SK-N-DZ (cell line): ENCODE measurements at places on chromosomes 13 and 19.

- DNase-seq: no peak
Measured at GRCh38 chr19:7676376-7676775, 514 bp upstream of the MCEMP1 start.

- DNase-seq: no peak
Measured at GRCh38 chr19:3673506-3674439, 26.5 kb downstream of the PIP5K1C start.

- DNase-seq: no peak
Measured at GRCh38 chr13:79382545-79383275, 23.3 kb downstream of the RBM26 start.

DNA sequence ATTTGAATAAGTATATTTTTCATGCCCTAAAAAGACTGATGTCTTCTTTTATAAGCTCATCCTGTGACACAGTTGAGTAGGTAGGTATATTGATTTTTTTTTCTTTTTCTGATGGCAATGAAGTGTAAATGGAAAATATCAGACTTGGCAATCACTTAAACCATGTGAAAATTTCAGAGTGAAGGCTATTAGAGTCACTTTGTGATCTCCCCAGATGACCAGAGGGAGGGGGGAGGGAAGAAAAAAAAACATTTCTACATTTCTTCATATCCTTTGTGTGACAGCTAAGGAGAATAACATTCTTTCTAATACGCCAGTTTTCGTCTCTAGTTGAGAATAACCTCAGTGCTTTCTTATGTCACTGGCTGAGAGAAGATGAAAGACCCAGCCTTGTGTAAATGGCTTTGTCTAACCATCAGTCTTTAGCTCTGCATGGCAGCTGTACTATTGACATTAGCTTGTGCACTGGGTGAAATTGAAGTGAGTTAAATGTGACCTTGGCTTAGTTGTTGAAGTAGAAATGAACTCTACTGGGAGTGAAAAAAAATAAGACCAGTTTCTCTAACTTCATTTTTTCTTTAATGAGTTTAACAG is 332.1 kb upstream of the DACH1 start:
- DNase-seq: peak; percentile 24

DNA sequence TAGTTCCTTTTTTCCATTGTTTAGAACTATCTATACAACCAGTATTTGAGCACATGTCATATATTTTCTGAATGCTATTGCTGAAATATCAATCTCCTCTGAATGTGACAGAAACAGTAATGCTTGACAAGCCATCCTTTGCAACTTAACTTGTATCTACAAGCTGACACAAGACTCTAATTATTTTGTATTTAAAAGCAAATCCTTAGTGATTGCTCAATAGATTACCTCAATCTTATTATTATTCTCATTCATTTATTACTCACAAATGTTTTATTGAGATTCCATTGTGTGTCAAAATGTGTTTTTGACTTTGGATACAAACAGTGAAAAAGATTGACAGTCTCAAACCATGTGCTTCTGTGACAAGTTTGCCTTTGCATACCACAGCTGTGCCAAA is 787.8 kb upstream of the PRR20A start:
- no peak for DNase-seq

GRCh38 chr19:49643466-49643865 is 1.5 kb downstream of the SCAF1 start:
- DNase-seq: no peak

GRCh38 chr19:19214892-19215291 is 3.1 kb downstream of the NCAN start:
- no peak for DNase-seq

GRCh38 chr19:47650700-47651099 is 41.8 kb downstream of the BICRA start:
- DNase-seq: no peak

- DNase-seq: no peak
Measured at GRCh38 chr13:72931311-72931710, 127.5 kb upstream of the KLF5 start.

DNA sequence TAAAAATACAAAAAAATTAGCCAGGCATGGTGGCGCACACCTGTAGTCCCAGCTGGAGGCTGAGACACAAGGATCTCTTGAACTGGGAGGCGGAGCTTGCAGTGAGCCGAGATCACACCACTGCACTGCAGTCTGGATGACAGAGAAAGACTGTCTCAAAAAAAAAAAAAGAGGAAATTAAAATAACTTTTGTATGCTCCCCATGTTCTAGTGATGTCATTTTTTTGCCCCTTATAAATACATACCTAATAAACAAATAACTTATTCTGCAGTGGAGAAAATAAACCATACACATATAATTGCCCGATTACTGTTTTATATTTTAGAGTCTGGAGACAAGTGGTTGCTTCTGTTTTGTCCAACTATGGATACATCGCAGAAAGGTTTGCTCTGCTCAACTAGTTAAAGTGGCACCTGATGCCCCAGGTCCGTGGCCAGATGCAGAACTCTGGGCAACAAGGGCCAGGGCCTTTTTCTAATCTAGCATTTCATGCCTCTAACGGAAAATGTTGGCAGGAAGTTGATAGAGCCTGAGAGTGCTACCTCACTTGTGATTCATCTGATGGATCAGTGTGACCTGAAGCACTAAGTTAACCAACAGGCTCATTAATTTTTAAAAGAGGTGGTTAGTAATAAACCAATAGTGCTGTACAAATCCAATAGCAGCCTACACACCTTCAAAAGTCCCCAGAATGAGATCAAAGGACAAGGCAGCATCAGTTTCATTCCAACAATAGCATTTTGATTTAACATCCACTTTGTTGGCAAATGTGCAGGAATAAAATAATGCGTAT is 18.8 kb downstream of the UBE2L5 start:
- no peak for DNase-seq

DNA sequence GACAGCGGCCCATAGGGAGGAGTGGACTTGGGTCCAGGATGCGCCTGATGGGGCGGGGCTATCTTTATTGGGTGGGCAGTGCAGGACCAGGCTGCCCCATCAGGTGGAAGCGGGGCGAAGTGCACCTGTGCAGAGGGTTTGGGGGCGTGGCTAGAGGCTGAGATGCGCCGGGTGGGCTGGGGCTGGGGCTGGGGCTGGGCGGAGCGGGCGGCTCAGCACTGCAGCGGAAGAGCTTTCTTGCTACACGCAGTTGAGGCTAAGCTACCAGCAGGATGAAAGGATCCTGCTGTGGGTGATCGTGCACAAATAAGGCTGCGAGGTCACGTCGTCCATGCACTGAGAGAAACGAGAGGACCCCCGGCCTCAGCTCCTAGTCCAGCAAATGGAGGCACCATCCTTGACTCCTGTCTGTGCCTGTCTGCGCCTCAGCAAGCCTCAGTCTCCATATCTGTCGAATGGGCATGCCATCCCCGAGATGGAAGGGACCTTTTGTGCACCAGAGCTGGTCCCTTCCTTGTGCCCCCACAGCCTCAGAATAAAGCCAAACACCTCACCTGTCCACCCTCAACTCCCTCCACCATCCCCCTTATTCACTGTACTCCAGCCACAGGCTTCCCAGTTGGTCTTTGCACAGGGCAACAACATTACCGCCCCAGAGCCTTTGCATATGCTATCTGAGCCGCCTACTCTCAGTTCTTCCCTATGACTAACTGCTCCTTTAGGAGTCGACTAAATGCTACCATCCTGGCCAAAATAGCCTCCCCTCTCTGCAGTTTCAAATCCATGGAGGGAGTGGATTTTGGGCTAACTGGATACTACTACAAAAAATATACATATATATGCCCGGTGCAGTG is 21.0 kb upstream of the HOMER3 start:
- DNase-seq: no peak

DNA sequence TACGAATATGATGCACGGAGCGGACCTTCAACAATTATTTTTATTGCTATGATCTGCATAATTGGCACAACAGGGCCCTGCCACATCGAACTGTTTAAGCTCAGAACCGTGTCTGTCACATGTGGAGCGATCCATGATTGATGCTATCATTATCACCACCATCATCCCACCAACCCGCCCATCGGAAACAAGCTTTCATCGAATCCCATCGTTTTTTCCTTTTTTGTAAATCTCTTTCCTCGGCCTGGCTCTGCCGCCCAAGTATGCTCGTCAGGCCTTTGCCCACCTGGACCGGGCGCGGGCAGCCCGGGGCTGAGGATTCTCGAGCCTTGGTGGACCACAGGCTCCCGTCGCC is 533 bp upstream of the DCAF15 start:
- no peak for DNase-seq

GRCh38 chr13:105936816-105937215 is 598.6 kb downstream of the EFNB2 start:
- no peak for DNase-seq

- no peak for DNase-seq
Measured at GRCh38 chr13:109154966-109155761, 525.8 kb downstream of the MYO16 start.

GRCh38 chr19:12287958-12288500 is 6.7 kb downstream of the ZNF44 start:
- DNase-seq: no peak

DNA sequence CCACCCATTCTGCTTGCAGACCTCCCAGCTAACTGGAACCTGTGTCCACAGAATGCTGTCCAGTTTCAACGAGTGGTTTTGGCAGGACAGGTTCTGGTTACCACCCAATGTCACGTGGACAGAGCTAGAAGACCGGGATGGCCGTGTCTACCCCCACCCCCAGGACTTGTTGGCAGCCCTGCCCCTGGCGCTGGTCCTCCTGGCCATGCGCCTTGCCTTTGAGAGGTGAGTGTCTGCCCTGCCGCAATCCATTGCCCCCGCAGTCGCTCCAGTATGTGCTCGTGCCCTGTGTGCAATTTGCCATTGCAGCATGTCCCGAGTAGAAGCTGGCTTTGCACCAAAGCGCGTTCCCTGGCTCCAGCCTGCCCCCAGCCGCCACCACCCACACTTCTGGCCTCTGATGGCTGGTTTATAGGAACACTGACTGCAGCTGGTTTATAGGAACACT is 41.9 kb downstream of the CERS4 start:
- DNase-seq: no peak

GRCh38 chr19:11581740-11582139 is 4.3 kb upstream of the ACP5 start:
- DNase-seq: no peak

- no peak for DNase-seq
Measured at GRCh38 chr13:30923418-30923817, 9.0 kb upstream of the TEX26 start.

- no peak for DNase-seq
Measured at GRCh38 chr13:38519229-38519911, 167.5 kb upstream of the FREM2 start.

DNA sequence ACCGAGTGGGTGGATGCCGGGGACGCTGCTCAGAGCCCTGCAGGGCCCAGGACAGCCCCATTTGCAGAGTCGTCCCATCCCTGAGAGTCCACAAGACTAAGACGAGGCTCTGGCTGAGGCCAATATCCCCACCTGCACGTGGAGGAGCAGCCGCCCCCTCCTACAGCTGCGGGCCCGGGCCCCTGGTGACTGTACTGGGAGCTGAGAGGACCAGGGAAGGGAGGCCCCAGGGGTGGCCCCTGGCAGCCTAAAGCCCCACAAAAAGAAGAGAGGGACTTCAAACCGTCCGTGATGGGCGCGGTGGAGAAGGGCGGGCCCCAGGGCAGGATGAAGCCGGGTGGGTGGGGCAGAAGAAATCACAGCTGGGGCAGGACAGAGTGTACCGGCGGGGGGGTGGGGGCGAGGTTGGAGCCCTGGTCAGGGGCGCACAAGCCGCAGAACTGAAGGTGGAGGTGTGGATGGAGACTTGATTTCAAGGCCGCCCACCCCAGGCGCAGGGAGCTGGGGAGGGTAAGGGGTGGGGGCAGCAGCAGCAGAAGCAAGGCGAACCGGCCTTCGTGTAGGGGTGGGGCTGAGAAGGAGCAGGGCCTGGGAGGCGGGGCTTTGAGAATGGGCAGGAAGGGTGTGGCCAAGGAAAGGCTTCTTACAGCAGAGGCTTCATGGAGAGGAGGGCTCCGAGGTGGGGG is 12.9 kb downstream of the CFD start:
- peak; percentile 62 for DNase-seq

GRCh38 chr13:114269281-114269770 is 12.1 kb upstream of the UPF3A start:
- no peak for DNase-seq

- DNase-seq: no peak
Measured at GRCh38 chr19:1237754-1238368, at the start of gene CBARP. Gene CBARP, minus strand, starts transcription at chr19:1238005. Its CDS starts 1,905 bp downstream, at chr19:1236100.

- DNase-seq: no peak
Measured at GRCh38 chr13:80821466-80821865, 480.5 kb upstream of the SPRY2 start.

GRCh38 chr19:29705706-29706105 is 9.4 kb downstream of the C19orf12 start:
- DNase-seq: no peak

DNA sequence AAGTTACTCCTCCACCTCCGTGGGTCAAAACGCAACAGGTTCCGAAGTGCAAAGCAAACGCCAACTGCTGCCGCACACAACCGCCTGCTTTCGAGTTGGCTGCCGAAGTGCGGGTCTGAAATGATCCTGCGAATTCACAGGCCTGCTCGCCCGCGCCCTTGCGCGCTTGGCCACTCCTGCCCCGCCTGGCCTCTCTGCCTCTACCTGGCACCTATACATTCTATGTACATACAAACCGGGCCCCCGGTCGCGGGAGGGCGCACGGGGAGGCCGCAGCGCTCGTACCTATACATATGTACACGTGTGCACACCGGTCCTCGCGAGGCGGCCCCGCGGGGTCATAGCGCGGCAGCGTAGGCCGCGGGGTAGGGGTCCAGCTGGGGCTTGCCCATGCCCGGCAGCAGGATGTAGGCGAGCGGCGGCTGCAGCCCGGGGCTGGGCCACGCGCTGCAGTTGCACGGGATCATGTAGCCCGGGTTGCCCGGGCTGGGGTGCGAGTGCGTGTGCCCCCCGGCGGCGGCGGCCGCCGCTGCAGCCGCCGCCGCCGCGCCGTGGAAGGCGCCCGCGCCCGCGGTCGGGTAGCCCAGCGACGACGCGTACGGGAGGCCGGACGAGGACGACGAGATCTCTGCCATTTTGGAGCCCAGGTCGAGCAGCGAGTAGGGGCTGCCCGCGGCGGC is 1.3 kb downstream of the SOX21 start:
- peak; percentile 29 for DNase-seq

GRCh38 chr13:95536632-95537241 is 15.8 kb upstream of the CLDN10 start:
- DNase-seq: no peak

- no peak for DNase-seq
Measured at GRCh38 chr19:12244370-12244769, 50.3 kb downstream of the ZNF44 start.

DNA sequence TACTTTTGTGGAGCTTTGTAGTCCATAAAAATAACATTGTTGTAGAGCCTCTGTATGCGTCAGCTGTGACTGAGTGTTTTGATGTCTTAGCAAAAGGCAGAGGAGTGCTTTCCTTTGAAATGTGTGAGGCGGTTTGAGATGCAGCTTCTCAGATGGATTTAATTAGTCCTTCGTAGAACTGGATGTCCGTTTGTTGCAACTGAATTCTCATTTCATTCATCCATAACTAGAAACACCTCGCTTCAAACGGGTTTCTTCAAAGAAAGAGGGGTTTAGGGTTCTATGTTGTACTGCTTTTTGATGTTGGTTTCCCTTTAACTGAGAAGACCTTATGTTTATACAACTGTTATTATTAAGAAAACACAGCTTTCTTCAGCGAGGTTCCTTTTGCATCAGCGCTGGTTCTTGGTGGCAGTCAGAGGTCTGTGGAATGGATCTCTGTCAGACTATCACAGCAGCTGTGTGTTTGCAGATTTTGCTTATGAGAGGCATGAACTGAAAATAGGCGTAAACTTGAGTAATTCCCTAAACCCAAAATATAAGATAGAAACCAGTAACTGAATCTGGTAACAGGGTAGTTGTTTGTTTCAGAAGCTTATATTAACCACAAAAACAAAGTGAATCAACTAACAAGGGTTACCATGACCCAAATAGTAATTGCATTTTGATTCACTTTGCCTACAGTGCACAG is 194.4 kb downstream of the GGACT start:
- no peak for DNase-seq

- no peak for DNase-seq
Measured at GRCh38 chr13:113641426-113641825, 16.6 kb downstream of the ATP4B start.
